Activated T-cell treated with anti-CD3 and anti-CD28 coated beads for 1 hour (primary cell): ENCODE measurements at places on chromosomes 2 and 18.

- no peak for DNase-seq
Measured at GRCh38 chr2:100334929-100335328, 12.6 kb upstream of the LONRF2 start.

DNA sequence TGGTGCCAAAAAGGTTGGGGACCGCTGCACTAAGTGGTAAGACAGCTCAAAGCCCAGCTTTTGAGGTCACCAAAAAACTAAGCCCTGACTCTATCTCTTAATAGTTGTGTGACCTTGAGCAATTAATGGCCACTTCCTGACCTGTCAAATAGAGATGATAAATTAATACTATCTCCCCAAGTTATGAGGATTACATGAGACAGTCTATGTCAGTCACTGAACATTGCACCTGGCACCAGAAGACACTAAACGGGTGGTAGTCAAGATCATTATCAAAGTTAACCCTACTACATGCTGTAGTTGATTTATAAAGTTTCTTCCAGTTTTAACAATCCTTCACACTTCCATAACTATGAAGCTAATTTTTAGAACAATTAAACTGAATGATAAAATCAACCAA, 36.5 kb downstream of the STPG4 start:
- DNase-seq: no peak

GRCh38 chr2:134660626-134661402, 58.0 kb downstream of the TMEM163 start:
- no peak for DNase-seq

- DNase-seq: no peak
Measured at GRCh38 chr2:69278366-69278765, 108.7 kb downstream of the GFPT1 start.

GRCh38 chr18:11669948-11670275, 19.2 kb upstream of the GNAL start:
- no peak for DNase-seq

DNA sequence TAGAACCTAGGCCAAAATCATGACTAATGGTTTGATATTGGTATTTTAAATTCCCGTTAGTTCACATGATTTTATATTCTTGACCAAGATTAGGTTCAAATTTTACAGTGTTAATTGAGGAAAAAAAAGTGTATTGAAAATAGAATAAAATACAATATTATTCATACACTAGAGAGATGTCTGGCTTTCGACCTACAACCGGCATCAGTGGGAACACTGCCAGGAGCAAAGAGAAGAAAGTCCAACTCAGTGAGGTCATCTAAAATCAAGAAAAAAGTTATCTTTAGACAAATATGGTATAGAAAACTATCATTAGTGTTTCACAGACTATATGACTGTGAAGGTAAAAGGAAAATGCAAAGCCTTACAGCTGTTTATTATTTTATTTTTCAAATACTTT, 81.5 kb downstream of the PIGN start:
- DNase-seq: no peak

GRCh38 chr2:209322905-209323512, 100.8 kb upstream of the MAP2 start:
- DNase-seq: no peak

GRCh38 chr2:220503431-220503830, 876.0 kb downstream of the SLC4A3 start:
- no peak for DNase-seq

GRCh38 chr18:35089382-35089781, 48.2 kb downstream of the MAPRE2 start:
- no peak for DNase-seq

DNA sequence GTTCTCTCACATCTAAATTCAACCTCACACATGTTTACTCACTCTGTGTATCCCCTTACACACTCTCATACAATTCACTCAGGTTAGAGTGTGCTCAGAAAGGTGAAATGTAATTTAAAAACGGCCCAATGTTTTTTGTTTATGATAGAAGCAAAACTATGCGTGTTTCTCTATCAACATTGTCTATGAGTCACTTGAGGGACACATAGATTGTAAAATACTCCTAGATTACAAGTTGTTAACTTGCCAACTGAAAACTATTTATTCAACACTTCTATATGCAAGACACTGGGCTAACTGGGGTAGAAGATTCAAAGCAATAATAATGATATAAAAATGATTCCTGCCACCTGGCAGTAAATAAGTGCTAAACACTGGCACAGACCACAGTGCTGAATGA, 24.6 kb downstream of the CCDC195 start:
- no peak for DNase-seq

DNA sequence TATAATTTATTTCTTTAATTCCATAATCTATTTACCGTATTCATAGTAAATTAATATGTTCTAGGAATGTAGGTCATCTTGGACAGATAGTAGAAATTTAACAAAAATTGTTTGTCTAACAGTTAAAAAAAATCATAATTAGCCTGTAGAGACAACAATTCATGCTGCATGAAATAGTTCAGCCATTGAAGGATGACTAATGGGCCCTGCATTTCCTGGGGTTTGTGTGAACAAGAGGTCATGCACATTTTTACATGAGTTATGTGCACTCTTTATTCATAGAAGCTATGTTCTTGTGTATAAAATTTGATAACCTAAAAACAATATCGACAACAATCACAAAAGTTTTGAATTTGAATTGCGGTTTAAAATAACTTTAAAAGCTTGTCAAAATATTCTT, 1663.6 kb downstream of the SUCLG1 start:
- no peak for DNase-seq

- no peak for DNase-seq
Measured at GRCh38 chr2:423479-423878, 135.6 kb upstream of the ALKAL2 start.

DNA sequence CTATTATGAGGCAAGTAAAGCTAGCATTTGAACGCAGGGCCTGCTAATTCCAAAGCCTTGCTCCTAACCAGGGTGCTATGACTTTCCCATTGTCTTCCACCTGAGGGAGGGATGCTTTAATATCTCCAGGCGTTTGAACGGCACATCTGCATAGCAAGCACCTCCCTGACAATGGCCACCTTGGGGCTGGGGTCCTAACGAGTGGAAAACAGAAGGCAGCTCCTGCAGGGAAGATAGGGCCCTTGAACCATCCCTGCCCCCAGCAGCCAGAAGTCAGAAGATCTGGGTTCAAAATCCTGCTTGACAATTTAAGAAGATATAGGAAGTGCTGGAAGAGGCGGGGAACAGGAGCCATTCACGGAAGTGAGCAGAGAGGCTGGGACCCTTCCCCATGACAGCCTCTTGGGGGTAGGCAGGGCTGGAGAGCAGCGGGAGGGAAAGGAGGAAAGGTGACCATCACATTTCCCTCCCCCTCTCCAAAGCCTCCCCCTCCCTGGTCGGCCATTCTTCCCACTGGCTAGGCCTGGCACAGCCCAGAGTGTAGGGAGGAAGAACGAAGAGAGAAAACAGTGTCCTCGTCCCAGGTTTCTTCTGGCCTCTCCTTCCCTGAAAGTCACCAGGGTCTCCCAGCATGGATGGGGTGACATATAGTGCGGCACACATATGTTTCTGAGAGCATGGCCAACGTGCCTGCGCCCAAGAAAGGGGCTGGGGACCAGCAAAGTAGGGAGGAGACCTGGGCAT, 73.5 kb downstream of the EMX1 start:
- DNase-seq: no peak

- DNase-seq: no peak
Measured at GRCh38 chr2:214830794-214831346, 21.4 kb upstream of the BARD1 start.

DNA sequence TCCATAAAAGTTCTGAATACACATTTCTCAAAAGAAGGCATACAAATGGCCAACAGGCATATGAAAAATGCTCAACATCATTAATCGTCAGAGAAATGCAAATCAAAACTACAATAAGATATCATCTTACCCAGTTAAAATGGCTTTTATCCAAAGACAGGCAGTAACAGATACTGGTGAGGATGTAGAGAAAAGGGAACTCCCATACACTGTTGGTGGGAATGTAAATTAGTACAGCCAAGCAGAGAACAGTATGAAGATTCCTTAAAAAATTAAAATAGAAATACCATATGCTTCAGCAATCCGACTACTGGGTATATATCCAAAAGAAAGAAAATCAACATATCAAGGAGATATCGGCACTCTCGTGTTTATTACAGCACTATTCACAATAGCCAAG, 1312.5 kb downstream of the DSC3 start:
- no peak for DNase-seq

DNA sequence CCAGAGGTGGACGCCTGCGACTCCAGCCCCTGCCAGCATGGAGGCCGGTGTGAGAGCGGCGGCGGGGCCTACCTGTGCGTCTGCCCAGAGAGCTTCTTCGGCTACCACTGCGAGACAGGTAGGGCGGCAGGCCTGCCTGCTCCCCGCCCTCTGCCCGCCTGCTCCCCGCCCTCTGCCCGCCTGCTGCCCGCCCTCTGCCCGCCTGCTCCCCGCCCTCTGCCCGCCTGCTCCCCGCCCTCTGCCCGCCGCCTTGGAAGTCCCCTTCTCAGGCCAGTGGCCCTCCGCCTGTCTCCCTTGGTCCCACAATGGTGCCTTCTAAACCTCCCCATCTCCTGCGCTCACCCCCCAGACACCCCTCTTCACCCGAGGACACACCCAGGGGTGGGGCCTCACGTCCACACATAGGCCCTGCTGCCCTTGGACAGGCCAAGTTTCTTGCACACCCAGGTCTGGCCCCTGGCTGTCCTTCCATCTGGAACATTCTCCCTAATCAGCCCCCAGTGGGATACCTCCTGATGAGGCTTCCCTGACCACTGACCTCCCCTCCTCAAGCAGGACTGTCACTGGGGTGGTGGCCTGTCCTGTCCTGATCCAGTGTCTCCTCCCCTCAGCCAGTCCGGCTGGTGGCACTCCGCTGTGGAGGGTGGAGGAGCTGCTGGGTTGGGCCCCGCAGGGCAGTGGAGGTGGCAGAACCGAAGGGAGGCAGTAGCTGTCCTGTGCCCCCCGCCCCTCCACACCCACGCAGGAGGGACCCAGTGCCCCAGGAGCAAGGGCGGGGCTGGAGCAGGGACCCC, 37.9 kb downstream of the MTERF4 start:
- peak; percentile 16 for DNase-seq

DNA sequence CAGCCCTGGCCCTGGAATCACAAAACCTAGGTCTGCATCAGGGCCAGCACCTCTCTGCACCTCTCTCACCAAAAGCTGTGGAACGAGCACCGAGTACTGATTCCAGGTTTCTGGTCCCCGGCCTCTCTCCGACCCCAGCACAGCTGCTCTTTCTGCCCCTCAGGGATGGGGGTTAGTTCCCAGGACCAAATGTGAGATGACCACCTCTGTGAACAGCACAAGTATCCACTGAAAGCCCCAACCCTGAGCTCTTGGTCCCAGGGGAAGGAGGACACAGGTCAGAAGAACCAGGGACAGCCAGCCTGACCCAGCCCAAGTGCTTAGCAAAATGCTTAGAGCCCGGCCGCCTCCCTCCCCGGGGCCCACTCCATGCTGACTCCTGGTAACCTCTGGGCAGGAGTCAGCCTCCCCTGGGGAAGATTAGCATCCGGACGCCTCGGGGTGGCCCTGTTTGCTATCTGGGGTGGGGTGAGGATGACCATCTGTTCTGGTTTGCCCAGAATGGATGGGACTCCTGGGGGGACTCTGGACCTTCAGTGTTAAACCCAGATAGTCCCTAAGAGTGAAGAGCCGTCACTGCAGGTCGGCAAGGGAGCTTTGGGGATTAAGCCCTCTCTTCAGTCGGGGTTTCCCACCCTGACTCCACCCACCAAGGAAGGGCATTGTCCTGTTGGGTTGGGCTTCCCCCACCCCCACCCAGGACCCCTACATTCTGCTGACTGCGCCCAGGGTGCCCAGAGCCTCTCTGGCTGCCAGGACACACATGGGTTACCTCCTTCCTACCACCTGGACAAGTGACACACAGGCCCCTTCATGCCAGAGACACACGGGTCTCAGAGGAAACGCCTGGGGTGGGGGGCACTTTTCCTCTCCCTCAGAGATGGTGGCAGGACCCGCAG, 9.4 kb upstream of the GPR55 start:
- no peak for DNase-seq

- DNase-seq: no peak
Measured at GRCh38 chr2:115606350-115606749, 1163.9 kb downstream of the DPP10 start.

- DNase-seq: no peak
Measured at GRCh38 chr2:241410739-241411176, 54.7 kb downstream of the FARP2 start.

DNA sequence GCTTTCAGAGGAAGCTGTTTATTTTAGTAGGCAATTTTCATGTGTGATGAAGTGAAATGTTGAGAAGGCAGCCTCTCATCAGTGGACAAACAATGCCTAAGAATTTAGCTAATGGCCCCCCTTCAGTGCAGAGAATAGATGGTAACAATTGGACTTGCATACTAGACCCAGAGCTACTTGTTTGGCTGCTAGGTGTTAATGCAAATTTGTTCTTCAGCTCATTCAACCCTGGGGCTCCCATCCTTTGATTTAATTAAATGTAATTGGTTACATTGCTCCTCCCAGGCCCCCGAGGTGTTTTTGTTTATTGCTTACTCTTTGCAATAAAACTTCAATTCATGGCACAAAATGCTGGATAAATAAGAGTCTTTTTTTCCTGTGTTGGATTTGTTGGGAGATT, 68.6 kb downstream of the CAMKMT start:
- no peak for DNase-seq

DNA sequence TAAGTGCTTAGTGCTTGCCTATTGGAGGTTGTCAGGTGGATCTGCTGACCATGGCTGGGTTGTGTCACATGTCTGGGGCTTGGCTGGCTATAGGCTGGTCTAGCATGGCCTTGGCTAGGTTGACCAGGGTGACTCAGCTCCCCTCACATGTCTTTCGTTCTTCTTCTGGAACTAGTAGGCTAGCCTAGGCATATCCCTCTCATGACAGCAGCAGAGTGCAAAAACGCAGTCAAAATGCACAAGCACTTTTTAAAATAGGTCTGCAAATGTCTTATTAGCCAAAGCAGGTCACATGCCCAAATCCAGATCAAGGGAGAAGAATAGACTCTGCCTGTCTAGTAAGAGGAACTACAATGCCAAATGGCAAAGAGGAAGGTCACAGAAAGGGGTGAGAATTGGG, 179.7 kb upstream of the ACVR2A start:
- DNase-seq: no peak

DNA sequence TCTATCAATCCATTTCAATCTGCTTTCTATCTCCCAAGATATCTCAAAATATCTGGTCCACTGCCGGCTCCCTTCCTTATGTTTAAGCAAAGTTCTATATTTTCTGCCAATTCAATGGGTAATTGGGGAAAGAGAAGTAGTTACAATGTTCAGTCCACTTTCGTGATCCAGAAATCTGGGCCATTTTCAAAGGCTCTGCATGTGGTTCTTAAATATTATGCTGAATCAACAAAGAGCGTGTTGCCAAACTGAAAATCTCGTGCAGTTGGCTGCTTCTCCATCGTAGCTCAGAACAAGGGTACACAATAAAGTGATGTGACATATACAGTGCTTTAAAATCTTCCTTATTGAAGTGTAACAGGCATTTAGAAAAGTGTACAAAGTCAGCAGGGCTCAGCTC, 863.1 kb downstream of the RNF144A start:
- DNase-seq: no peak

GRCh38 chr2:95296011-95296410, 1.1 kb upstream of the KCNIP3 start:
- DNase-seq: no peak
